ENCODE measurements at places on chromosomes 1 and 21.

DNA sequence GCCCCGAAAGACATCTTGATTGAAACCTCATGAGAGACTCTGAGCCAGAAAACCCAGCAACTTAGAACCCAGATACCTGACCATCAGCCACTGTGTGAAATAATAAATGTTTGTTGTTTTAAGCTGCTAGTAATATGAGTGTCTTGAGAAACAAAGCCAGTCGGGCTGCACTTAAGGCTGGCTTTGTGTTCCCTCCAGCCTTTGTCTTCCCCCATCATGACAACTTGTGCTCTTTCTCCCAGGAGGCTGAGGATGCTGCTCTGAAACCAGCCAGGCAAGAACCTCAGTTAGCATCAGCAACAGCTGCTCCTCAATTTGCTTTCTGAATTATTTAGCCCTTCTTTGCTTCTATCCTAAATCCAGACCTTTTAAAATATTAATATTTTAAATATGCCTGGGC lies 78.2 kb downstream of the SLC16A1 start:
- DNase-seq = no peak

DNA sequence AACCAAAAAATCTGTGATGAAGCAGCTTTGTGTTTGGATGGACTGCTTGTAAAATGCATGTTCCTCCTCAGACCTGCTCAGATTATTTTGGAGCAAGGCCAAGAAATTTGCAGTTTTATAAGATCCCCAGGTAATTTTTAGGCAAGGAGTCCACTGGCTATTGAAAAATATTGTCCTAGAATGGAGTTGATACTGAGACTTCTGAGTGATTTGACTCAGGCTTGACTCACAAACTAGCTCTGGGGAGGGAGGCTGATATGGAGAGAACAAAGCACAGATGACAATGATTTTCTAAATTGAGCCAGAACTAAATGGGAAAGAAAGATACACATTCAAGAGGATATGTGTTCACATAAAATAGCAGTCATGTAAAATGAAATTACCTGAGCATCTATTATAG lies 36.7 kb downstream of the AGL start:
- DNase-seq = no peak

GRCh38 chr1:11196945-11197344 lies 7.8 kb downstream of the ANGPTL7 start:
- no peak for DNase-seq

- no peak for DNase-seq
Measured at GRCh38 chr21:45937721-45938452, 43.7 kb upstream of the COL6A1 start.

DNA sequence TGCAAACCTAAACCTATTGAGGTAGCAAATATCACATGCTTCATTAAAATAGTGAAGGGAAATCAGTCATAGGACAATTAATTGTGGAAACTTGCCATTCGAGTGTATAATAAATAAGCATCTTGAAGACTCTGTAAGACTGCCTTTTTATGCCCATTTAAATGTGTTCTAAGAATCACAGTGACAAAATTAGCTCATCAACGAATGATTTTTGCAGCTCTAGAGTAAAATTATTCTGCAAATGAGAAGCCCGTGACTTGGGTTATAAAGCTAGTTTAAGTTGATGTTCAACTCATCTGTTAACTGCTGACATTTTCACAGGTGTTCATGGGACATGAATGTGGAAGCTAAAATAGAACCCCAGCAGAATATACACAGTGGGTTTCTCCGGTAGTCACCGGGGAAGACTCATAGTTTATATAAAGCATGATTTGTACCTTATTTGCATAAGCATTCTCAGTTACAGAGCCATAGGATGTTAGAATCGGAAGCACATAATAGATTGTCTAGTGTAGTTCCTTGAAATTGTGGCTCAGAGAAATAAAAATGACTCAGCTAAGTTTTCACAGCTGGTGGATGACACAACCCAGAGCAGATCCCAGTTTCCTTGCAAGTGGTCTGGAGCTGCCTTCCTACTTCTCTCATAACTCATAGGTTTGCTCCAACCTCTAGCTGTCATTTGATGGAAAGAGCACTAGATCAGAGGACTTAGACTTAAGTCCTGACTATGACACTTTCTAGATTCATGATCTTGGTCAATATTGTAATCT lies 107.3 kb downstream of the UCHL5 start:
- DNase-seq = peak; percentile 79

- DNase-seq = no peak
Measured at GRCh38 chr1:116537898-116538297, 32.9 kb downstream of the CD58 start.

DNA sequence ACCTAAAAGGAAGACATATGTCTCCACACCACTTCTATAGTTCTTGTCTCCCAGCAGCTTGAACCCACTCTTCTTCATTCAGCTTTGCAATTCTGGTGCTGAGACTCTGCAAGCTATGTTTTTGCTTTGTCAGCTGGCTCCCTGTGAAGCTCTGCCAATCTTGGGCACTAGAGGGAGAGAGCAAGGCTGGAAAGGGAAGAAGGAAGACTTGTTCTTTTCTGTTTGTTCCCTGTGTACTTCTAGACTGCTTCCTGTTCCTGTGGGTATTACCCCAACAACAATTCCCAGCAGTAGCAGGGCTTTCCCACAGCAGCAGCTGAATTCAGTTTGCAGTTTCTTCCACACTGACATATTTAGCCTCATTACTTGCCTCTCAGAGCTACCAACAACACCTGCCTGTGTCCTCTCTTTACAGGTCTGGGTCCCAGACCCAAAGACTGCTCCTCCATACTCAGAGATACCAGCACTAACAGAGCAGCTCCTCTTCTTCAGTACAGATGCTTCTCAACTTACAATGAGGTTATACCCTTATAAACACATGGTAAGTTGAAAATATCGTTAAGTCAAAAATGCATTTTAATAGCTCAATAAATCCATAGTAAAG lies 275.2 kb upstream of the NEGR1 start:
- DNase-seq = no peak

GRCh38 chr1:7407544-7407895 lies 363.6 kb upstream of the VAMP3 start:
- no peak for DNase-seq

GRCh38 chr1:82318265-82318664 lies 517.5 kb downstream of the ADGRL2 start:
- DNase-seq = no peak

All from kidney epithelial cell (primary cell).